ENCODE measurements at places on chromosomes 7 and 10.

DNA sequence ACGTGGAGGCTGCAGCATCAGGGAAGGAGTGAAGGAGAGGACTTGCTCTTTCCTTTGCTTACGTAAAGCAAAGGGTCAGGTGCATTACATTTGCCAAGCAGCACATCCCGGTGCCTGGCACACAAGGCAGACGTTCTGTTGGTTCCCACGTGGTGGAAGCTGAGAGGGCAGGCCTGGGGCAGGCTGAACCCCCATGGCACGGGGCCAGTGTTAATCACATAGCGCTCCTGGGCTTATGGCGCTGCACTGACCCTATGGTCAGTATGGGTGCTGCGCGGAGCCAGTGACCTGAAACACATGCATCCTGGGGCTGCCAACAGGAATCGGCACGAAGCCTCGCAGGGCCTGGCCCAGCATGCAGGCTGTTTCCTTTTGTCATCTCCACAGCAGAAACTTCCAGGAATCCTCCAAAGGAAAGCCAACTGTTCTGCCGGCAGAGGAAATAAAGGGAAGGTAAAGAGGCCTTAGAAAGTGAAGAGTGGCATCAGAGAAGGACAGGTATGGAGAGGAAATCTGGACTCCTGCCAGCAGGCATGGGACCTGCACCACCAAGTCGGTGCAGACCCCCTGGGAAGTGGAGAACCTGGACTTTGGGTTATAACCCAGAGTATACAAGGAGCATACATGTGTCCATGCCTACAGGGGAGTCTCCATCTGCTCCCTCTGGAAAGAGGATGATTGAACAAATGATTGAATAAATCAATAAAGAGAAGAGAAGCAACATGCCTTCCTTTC is 560.2 kb downstream of the TCERG1L start:
- DNase-seq = no peak

- no peak for DNase-seq
These were observed 109.4 kb upstream of the PDE1C start for GRCh38 chr7:32179567-32179966.

GRCh38 chr10:3655528-3655927 is 129.5 kb downstream of the KLF6 start:
- no peak for DNase-seq

DNA sequence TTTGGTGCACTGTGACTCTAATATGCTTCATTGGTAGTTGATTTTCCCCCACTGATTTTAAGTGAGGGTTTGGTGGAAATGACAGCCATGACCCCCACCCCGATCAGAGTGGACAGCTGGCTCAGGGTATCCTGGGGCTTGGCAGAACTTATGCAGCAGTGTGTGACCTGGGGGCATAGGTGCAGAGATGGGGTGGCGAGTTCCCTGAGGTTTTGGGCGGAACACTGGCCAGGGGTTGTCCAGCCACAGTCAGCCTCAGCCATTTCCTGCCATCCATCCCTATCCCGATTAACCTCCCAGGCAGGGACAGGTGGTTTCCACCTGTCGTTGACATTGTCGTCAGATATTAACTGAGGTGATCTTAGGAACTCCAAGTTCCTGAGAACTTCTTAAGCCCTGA is 155.8 kb upstream of the CHST15 start:
- no peak for DNase-seq

DNA sequence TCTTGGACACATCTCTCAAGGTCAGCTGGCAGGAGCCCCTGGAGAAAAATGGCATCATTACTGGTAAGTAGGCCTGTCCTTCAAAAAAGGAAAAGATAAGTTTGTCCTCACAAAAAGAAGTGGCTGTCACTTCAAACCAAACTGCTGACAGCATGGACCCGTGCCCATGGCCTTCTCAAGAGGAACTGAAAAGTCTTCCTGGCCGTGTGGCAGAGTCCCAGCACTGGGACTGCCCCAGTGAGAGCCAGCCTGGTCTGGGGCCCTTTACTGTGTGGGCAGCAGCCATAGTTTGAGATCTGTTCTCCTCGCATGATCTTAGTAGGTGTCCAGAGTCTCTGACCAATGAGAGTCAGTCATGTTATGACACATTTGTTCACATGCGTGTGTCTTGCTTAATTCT is 614.2 kb upstream of the FOXK1 start:
- no peak for DNase-seq

DNA sequence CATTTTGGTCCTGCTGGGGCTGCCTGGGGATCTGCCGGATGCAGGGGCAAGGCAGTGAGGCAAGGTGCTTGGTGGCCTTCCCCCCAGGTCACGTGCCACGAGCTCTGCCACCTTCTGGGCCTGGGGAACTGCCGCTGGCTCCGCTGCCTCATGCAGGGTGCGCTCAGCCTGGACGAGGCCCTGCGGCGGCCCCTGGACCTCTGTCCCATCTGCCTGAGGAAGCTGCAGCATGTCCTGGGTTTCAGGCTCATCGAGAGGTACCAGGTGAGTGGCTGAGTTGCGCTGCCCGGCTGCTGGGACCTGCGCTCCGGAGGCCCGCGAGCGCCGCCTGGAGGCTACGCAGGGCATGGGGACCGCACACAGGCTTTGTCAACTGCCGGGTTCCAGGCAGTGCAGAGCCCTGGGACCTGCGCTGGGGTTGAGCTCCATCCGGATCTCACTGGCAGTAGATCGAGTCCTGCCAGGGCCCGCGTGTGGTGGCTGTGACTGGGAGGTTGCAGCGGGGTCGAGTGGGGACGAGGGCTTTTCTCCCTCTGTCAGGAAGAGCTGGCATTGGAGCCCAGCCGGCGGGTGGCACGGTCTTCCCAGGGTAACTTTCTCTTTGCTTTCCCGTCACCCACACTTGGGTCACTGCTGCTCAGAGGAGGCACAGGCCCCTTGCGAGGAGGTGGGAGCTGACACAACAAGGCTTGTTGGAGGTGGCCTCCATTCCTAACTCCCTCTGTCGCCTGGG is 21.7 kb downstream of the AMZ1 start:
- DNase-seq = peak; percentile 79

DNA sequence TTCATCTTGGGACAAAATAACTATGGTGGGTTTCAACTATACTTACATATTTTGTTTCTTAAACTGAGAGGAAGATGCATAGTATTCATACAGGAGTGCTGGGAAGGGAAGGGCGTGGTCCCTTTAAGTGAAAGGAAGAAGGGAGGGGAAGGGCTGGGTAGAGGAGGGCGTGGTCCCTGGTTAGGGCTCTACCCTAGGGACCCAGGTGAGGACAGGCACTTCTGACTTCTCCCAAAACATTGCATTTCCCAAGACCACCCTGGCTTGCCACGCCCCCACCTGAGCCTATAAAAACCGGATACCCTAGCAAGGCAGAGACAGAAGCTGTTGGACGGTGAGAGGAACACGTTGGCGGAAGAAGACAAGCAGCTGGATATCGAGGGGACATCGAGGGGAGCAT is 157.6 kb upstream of the PLXNA4 start:
- no peak for DNase-seq

DNA sequence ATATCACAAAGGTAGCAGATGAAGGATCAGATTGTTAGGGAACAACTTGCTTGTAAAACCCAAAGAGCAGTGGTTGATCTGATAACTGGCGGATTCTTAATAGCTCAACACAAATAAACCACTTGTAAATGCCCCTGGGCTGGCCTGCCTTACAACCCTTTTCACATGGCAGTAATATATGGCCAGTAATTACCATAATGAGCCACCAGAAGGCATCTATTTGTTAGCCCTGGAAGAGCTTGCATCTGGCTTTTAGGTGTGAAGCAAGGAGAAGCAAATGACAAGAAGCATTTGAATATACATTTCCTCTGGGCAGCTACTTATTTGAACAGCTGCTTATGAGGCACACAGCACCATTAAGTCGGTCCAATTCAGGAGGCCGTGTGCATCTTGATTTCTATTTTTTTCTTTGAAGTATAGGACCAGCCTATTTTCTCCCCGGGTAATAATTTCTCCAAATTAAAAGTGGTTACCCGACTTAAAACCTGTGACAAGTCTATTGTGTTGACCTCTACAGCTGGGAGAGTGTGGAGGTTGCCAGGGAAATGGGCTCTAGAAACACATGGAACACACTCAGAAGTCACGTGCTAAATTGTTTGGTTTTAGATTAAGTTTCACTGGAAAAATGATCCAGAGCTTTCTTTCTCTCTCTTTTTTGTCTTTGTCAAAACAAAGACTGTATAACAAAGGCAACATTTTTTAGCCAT is 113.4 kb downstream of the SEM1 start:
- DNase-seq = no peak

- DNase-seq = no peak
These were observed 117.7 kb upstream of the PODXL start for GRCh38 chr7:131674131-131674530.

- DNase-seq = no peak
These were observed 55.0 kb downstream of the WAC start for GRCh38 chr10:28587970-28588290.

- peak; percentile 33 for DNase-seq
These were observed 7.5 kb upstream of the JAKMIP3 start for GRCh38 chr10:132058111-132058745.

- DNase-seq = no peak
These were observed 39.4 kb upstream of the RET start for GRCh38 chr10:43037440-43037839.

DNA sequence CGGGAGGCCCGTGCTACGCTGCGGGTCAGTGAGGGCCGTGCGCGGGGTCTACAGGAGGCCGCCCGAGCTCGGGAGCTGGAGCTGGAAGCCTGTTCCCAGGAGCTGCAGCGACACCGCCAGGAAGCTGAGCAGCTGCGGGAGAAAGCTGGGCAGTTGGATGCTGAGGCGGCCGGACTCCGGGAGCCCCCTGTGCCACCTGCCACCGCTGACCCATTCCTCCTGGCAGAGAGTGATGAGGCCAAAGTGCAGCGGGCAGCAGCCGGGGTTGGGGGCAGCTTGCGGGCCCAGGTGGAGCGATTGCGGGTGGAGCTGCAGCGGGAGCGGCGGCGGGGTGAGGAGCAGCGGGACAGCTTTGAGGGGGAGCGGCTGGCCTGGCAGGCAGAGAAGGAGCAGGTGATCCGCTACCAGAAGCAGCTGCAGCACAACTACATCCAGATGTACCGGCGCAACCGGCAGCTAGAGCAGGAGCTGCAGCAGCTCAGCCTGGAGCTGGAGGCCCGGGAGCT is 7.0 kb downstream of the LZTS2 start:
- DNase-seq = no peak

DNA sequence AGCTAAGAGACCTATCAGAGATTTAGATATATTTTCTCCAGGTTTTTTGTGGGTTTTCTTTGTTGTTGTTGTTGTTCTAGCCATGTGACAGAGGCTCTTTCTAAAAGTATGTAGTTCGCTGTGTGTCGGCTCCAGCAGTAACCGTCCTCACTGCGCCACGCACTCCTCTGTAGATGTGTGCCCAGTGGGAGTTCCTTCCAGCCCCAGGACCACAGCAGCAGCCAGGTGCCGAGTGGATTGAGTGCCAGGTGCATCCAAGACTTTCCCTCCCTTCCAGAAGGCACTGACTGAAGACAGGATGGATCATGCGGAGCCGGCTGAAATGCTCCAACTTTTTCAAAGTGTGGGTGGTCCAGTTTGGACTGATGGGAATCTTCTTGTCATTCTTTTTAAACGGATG is 31.8 kb downstream of the WDR86 start:
- DNase-seq = no peak

- DNase-seq = peak; percentile 33
These were observed 588 bp downstream of the CYREN start for GRCh38 chr7:135169964-135170273.

GRCh38 chr7:77626586-77627308 is 69.5 kb upstream of the RSBN1L start:
- no peak for DNase-seq

- DNase-seq = no peak
These were observed 95.0 kb downstream of the CELF2 start for GRCh38 chr10:11112718-11113117.

DNA sequence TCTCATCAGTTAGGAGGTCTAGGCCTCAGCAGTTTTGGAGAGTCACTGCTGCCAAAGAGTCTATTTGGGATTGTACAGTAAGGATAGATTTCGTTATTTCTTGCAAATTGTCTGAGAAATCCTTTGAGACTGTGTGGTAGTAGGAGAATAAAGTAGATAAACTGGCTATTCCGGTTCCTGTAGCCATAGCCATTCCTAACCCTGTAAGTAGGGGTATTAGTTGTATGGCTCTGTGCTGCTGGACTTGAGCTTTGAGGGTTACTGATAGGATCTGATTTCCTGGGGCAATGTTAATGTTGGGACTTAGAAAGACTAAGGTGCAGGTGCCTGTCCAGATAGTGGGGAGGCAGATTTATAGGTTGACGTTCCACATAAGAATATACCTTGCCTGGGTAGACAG is 36.1 kb upstream of the ZNF138 start:
- DNase-seq = no peak

DNA sequence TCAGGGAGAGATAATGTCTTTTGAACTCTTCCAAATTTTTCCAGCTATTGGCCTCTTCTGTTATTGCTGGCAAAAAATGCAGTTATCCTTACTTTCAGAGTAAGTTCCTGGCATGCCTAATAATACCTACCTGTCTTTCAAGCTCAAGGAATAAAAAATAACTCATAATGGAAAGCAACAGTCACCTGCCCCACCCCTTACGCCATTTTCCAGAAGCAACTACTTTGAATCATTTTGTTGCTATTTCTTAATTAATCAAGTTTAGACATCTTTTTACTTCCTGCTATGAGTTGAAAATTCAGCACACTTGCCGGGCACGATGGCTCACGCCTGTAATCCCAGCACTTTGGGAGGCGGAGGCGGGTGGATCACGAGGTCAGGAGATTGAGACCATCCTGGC is 23.0 kb upstream of the CDK13 start:
- no peak for DNase-seq
